NCI-H146 (cell line): ENCODE measurements at places on chromosomes 7 and 10.

DNA sequence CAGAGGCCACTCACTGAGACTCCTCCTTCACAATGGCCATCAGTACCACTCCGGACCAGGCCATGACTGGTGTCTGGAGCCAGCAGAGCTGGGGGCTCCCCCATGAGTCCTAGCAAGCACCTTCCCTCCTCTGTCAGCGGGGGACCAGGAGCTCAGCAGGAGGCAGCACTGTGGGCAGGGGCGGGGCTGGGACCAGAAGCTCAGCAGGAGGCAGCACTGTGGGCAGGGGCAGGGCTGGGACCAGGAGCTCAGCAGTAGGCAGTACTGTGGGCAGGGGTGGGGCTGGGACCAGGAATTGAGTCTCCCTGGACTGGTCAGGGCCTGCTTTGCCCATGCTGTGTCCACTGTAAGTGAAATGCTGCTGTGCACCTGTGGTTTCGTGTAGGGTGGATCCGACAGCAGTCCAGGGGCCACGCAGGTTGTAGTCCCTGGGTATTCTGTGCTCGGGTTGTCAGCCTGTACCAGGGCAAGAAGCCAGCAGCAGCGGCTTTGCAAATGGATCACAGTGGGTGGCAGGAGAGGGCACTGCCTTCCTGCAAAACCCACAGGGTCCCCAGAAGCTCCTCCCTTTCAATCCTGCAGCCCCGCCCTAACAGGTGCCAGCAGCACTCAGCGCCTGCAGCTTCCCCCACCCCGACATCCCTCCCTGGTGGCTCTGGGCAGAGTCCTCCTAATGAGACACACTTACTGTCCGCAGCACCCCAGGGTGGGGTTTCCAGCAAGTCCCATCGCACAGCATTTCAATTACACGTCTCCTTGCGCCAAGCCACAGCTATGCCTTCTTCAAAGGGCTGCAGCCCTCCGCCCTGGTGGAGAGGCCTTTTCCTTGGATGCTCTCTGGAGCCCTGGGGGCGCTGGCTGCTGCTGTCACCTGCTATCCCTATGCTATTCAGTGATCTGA, 220.5 kb downstream of the TCERG1L start:
- peak; percentile 87 for DNase-seq

GRCh38 chr10:122018491-122018890, 29.5 kb downstream of the TACC2 start:
- peak; percentile 33 for DNase-seq

DNA sequence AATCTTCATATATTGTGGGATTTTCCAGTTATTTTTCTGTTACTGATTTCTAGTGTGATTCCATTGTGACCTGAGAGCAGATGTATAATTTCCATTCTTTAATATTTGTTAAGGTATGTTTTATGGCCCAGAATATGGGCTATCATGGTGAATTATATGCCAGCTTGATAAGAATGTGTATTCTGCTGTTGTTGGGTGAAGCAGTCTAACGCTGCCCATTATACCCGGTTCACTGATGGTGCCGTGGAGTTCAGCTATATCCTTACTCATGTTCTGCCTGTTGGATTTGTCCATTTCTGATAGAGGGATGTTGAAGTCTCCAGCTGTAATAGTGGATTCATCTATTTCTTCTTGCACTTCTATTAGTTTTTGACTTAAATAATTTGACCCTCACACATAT, 41.7 kb downstream of the DYNC2I1 start:
- DNase-seq = no peak

DNA sequence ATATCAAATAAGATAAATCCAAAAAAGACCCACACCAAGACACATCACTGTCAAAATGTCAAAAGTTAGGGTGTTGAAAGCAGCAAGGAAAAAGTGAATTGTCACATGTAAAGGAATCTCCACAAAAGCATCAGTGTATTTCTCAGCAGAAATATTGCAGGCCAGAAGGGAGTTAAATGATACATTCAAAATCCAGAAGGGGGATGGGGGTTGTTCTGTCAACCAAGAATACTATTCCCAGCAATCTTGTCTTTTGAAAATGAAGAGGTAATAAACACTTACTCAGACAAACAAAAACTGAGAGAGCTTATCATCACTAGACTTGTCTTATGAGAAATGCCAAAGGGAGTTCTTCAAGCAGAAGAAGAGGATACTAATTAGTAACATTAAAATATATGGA, 191.1 kb upstream of the NOBOX start:
- DNase-seq = no peak

GRCh38 chr7:115707258-115708012, 323.1 kb downstream of the TFEC start:
- peak; percentile 17 for DNase-seq

GRCh38 chr10:107689323-107689722, 524.8 kb upstream of the SORCS1 start:
- no peak for DNase-seq

- peak; percentile 45 for DNase-seq
Observed at GRCh38 chr10:77286531-77287508, 350.8 kb downstream of the KCNMA1 start.

- DNase-seq = peak; percentile 77
Observed at GRCh38 chr10:3783316-3783681, 1.7 kb downstream of the KLF6 start.

DNA sequence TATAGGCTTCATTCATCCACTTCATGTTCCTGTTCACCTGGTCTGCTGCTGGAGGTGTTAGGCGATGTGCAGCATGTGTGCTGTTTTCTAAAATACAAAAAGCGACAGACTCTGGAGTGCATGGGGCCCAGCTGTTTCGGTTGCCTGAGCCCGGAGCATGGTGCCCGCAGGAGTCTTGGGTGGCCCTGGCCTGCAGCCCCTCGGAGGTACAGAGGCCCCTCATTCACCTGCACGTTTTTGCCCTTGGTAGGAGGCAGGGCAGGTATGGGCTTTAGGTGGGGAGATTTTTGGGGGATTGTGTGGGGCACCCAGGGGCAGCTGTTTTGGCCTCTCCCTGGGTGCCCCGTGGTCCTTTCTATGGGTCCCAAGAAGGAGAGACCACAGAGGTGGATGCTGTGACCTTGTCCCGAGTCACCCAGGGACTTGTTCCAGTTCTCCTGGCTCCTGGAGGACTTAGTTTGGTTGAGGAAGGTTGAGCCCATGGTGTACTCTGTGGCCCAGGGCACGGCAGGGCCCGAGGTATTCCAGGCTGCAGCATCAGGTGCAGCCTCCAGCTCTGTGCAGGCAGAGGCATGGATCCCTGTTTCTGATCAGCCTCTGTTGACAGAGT, 130.7 kb downstream of the TRRAP start:
- DNase-seq = no peak

- DNase-seq = no peak
Observed at GRCh38 chr10:61702584-61702983, 39.9 kb downstream of the CABCOCO1 start.

DNA sequence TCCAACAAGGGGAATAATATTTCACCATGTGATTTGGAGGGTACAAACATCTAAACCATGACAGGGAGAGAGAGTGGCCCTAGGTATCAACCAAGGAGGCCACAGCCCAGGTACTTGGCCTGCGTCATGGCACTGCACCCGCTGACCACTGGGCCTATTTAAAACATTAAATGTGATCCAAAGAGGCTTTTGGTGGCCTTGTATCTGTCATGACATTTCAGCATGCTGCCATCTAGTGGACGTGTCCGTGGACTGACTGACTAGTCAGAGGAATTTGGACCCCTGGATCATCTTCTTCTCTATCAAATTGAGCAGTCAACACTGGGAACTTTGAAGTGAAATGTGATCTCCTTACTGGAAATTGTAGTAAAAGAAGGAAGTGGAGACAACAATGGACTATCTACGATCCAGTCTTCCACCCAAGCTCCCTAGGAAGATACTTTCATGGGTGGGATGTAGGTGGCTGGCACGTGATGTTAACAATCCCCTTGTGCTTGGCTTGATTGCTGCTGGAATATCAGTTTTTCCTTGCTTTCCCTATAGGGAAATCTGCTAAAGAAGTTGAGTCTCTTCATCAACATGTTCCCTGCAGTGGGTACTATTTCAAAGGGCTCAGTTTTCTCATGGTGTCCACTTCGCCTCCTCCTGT, 24.6 kb upstream of the ITGA8 start:
- peak; percentile 76 for DNase-seq

- no peak for DNase-seq
Observed at GRCh38 chr7:32163141-32163806, 93.1 kb upstream of the PDE1C start.

DNA sequence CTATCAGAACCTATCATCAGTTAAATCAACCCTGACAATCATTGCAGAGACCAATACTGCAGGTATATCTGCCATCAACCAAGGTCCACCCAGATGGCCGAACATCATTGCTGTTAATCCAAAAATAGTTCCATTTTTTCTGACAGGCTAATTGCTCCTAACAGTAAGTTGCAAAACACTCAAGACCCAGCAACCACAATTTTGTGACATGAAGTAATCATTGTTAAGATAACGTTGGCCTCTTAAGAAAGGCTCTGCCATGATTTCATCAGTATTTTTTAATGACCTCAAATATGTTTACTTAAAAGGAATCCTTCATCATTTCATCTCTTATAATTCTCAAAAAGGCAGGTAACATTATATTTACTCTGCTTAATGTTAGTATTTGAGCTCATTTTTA, 553.4 kb upstream of the POM121L12 start:
- no peak for DNase-seq

DNA sequence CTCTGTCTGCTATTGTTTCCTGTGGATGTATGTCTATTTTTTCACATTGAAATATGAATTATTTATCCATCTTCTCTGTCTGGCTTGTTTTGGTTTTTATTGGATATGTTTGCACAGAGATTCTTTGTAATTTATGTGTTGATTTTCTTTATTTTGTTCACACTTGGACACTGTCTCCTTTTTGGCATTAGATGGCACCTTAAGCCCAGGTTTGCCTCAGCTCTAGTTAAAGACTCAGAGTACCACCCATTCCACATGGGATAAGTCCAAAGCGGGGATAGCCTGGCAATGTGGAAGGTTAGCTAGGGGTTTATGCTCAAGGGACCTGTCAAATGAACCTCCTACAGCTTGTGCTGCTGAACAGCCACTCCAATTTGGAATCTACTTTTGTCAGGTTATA, 14.1 kb downstream of the FEZF1 start:
- no peak for DNase-seq

DNA sequence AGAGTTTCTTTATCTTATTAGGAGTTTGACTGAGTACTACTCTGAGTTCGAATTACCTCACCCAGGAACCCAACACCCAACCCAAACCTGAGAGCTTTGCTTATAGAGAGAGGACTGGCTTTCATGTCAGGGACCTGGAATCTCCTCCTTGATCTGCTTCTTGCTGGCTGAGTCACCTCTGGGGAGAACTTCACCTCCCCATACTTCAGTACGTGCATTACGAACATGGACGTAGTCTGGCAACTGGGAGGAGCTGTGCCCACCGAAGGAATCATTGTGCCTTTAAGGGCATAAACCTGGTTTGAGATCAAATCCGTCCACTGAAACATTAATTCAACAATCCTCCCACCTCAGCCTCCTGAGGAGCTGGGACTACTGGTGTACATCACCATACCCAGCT, 12.2 kb upstream of the PSAP start:
- no peak for DNase-seq

- DNase-seq = no peak
Observed at GRCh38 chr10:50322077-50322476, 70.8 kb upstream of the ASAH2 start.

DNA sequence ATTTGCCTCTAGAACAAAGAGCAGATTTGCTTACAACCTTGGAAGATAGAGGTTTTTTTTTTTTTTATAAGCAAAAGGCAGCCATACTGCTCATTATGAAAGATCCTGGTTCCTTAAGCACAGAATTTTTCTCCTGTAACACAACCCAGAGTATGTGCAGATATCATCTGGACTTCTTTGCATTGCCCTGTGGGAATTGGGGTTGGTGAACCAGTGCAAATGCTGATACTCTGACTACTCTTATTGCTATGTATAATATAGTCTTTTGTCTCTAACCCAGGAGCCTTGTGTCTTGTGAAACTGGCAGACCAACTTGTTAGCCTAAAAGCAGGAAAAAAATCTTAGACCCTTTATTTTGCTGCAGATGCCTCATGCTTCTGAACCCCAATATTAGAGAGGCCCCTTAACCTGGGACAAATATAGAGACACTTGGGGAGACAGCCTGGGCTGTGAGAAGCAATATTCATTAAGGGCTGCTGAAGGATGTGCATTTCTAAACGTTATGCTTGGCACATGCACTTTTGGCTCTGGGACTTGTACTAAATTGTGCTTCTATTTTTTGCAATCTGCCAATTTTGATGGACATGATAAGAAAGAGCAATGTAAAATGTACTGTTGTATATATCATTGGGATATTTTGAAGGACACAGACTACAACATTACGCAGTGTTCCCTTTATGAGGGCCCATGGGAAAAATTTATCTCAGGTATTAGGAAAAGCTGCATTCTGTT, 78.9 kb downstream of the ANLN start:
- no peak for DNase-seq

- DNase-seq = peak; percentile 14
Observed at GRCh38 chr7:111274857-111275256, 183.9 kb downstream of the LRRN3 start.

GRCh38 chr7:94778711-94779459, 123.0 kb upstream of the SGCE start:
- DNase-seq = no peak

GRCh38 chr7:90613088-90613498, 17.0 kb downstream of the CDK14 start:
- DNase-seq = peak; percentile 3

- DNase-seq = no peak
Observed at GRCh38 chr7:7539711-7540110, 4.0 kb upstream of the COL28A1 start.

DNA sequence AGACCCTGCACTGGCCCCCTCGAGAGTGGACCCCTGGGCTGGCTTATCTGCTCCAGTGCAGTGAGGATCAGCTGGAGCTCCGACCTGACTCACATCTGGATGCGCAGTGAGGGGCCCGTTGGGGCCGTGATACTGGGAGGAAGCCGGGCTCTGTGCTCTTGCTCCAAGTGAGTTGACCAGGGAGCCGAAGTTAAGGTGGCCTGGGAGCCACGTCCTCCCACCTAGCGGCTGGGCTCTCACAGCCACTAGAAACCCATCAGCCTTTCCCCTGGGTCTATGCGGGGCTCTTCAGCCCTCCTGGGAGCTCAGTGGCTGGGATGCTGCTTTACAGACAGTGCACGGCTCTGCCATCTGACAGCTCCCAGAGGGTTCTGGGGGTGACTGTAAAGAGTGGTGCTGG, 9.1 kb downstream of the ALKBH4 start:
- DNase-seq = no peak

- peak; percentile 44 for DNase-seq
Observed at GRCh38 chr7:48109848-48110663, 21.0 kb downstream of the UPP1 start.

GRCh38 chr7:141466151-141466904, 84.9 kb upstream of the AGK start:
- DNase-seq = no peak

- DNase-seq = no peak
Observed at GRCh38 chr7:138864667-138865066, 66.7 kb upstream of the ATP6V0A4 start.

- DNase-seq = no peak
Observed at GRCh38 chr10:4617589-4617988, 208.4 kb upstream of the AKR1E2 start.

- DNase-seq = no peak
Observed at GRCh38 chr7:1804310-1804709, 134.2 kb downstream of the ELFN1 start.
